ENCODE measurements at places on chromosomes 5 and 9.

GRCh38 chr9:93122721-93123221, 11.3 kb downstream of the NINJ1 start:
- no peak for DNase-seq

GRCh38 chr5:68172314-68172713, 43.2 kb upstream of the PIK3R1 start:
- no peak for DNase-seq

DNA sequence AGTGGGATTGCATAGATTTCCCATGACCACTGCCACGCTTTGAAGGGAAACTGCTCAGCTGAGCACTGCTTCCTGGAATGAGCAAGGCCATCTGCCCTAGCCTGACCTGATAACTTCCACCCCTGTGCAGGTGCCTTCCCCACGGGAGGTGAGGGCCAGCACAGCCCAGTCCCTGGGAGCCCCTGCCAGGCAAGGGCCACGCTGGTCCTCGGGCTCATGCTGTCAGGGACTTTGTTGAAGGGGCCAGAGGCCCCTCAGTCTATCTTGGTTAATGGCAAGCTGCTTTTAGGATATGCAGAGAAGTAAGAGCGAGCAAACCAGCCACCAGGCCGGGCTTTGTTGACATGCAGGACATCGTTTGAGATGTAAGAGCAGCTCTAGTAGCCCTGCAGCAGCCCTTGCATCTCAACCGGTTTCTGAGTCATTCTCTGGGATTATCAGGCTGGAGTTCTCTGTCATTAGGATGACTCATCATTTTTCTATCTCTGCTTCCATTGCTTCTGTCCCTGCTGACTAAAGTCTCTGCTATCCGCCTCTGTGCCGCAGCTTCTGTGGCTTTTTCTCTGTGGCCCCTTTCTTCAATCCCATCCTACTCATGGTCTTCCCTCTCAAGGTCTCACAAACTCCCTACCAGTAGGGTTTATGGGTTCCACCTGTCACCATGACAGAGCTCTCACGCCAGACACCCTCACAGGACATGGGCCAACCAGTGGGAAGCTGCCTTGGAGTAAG, 30.6 kb upstream of the IQGAP2 start:
- DNase-seq = no peak

DNA sequence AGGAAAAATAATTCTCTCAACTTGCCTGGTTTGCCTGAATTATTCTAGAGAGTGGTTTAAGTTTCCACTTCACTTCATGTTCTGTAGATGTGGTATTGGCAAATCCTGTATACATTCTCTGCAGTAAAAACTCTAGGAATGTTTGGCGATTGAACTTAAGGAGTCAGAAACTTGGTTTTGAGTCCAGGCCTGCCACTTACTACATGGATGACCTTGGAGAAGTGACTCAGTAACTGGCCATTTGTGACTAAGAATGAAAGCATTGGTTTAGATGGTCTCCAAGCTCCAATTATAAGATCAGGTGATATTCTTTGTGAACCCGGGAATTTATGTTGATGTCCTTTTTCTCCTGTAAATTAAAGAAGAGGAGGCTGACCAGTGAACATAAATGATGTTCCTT, 233.8 kb downstream of the GAS1 start:
- no peak for DNase-seq

- no peak for DNase-seq
These were observed 92.3 kb downstream of the FANCC start for GRCh38 chr9:95225076-95225725.
